ENCODE measurements at places on chromosomes 16 and 17.

DNA sequence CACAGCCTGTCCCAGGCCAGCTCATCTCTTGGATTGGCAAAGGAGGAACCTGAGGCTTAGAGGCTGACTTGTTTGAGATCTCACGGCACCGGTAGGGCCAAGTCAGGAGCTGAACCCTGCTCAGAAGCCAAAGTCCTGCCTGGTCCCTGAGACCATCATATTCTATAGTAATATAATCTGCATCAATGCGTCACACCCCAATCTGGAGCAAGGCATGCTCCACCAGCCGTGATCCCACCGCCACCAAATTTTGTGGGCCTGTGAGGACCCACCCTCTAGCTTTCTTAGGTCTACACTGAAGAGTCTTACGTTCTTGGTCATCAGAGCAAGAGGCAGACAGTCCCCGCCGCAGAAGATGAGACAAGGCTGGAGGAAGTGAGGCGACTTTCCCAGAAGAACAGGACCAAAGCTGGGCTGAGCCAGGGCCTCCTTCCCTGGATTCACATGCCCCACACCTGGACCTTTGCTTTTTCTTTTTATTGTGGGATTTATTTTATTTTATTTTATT is 2.7 kb downstream of the SULT1A1 start:
- DNase-seq = no peak

DNA sequence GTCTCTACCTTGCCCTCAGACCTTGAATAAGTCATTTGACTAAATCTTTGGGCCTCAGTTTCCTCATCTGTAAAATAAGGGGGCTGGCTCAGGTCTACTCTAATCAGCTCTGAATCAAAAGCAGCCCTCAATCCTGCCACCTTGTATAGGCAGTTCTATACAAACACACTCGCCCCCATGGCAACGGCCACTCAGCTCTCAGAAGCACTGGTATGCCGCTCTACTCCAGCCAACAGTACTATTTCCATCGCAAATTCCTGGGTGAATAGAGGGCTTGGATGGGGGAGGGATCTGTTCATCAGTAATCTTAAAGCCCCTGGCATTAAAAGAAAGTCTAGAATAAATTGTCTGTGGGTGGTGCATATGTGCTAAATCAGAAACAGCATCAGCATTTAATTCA is 21.2 kb upstream of the TAOK1 start:
- DNase-seq = no peak

DNA sequence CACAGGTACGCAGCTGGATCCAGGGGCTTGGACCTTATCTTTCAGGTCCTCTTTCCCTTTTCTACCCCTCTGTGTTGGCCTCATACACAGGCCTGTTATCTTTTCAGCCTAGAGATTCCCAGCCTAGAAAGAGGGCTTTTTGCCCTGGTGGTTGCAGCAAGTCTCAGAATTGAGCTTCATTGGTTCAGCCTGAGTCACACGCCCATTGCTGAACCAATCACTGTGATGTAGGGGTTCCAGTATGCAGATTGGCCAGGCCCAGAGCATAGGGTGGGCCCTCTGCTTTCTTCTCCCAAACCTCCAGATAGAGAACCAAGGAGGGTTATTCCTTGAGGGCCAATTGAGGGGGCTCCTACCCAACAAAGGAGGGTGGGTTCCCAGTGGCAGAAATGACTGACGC is 32.8 kb downstream of the GPT2 start:
- no peak for DNase-seq

- no peak for DNase-seq
Measured at GRCh38 chr17:32302860-32303649, 37.4 kb downstream of the RHBDL3 start.

GRCh38 chr17:5299383-5299782 is 17.3 kb downstream of the RABEP1 start:
- DNase-seq = no peak

DNA sequence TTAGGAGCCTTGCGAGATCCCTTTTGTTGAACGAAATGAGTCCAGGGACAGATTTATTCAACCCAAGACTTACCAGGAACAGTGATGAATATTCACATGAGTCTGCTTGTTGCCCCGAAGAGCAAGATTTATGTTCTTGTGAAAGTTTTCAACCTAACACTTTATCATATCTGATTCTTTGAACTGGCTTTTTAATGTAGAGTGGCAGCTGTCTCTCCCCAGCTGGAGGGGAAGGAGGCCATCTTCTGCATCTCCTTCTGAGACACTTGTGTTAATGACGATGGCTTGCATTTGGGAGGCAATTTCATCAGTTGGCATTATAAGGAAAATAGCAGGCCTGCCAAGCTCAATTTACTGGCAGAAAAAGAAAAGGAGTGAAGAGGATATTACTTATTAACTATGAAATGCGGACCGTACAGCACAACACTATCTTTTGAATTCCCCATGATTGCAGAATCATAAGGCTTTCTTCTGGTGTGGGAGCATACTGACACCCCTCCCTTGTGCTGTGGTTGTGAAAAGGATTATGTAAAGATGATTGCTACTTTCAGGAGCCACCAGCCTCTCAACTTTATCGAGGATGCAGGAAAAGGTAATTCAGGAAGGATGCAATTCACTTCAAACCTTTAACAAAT is 35.7 kb downstream of the SMARCE1 start:
- DNase-seq = no peak

DNA sequence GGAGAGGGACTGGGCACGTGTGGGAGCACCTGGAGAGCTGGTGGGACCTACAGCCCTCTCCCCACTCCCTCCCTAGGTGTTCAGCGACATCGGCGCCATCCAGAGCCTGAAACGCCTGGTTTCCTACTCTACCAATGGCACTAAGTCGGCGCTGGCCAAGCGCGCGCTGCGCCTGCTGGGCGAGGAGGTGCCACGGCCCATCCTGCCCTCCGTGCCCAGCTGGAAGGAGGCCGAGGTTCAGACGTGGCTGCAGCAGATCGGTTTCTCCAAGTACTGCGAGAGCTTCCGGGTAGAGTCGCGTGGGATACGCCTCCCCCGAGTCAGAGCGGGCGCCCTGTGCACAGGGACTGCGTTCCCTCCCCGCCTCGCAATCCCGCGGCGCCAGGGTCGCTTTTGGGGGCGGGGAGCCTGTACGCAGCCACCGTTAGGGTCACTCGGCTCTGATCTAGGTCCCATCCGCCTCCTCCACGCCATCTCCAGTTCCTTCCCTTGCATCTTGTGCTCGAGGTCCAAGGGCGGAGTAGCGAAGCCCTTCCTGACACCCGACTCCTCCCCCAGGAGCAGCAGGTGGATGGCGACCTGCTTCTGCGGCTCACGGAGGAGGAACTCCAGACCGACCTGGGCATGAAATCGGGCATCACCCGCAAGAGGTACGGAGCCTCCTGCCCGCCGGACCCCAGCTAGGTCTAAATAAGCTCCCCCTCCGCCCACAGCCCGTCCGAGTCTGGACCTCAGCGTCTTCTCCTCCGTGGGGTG is 13.0 kb downstream of the SARM1 start:
- DNase-seq = peak; percentile 78

DNA sequence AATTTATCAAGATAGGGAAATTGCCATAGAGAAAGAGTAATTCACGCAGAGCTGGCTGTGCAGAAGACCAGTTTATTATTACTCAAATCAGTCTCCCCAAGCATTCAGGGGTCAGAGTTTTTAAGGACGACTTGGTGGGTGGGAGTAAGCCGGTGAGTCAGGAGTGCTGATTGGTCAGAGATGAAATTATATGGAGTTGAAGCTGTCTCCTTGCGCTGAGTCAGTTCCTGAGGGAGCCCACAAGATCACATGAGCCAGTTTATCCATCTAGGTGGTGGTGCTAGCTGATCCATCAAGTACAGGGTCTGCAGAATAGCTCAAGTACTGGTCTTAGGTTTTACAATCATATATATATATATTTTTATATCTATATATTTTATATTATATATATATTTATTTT is 6.0 kb upstream of the AQP8 start:
- peak; percentile 27 for DNase-seq

DNA sequence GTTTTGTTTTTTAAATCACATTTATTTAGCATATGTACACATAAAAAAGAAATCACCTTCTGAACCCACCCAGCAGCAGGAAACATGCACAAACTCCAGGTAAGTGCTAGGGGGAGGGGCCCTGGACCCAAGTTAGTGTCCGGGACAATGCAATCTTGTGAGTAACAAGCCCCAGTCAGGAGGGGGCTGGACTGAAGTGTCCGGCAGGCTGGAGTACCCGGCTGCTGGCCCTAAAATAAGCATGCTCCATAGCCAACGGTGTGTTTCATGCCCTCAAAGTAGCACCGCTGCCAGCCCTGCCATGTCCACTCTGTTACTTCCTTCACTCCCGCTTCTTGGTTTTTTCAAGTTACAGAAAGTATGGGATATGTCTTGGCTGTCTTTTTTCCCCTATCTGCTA is 102.1 kb downstream of the SPAG9 start:
- no peak for DNase-seq

- DNase-seq = no peak
Measured at GRCh38 chr16:19710191-19710908, 7.7 kb downstream of the KNOP1 start.

- DNase-seq = no peak
Measured at GRCh38 chr17:27915709-27916108, 22.5 kb upstream of the LYRM9 start.

Data from activated CD4-positive, alpha-beta T cell treated with anti-CD3 and anti-CD28 coated beads for 48 hours (primary cell).